ENCODE measurements at places on chromosomes 13 and 19. TPM values are rescaled to one million over a fixed set of nuclear protein-coding genes. Genes with fewer than 3 reads are reported as not detected.
A peak's percentile ranks its signal among the peaks of the same experiment; 100 is the strongest.

- H3K4me1 ChIP-seq: peaks cover 14% of the 10 kb centered on the region
- DNase-seq: no peak
- H3K27ac ChIP-seq: no peak overlapping the region
- H3K36me3 ChIP-seq: no peaks in the 10 kb centered on the region
Measured at GRCh38 chr13:110548891-110549794, 12.4 kb downstream of the RAB20 start.

DNA sequence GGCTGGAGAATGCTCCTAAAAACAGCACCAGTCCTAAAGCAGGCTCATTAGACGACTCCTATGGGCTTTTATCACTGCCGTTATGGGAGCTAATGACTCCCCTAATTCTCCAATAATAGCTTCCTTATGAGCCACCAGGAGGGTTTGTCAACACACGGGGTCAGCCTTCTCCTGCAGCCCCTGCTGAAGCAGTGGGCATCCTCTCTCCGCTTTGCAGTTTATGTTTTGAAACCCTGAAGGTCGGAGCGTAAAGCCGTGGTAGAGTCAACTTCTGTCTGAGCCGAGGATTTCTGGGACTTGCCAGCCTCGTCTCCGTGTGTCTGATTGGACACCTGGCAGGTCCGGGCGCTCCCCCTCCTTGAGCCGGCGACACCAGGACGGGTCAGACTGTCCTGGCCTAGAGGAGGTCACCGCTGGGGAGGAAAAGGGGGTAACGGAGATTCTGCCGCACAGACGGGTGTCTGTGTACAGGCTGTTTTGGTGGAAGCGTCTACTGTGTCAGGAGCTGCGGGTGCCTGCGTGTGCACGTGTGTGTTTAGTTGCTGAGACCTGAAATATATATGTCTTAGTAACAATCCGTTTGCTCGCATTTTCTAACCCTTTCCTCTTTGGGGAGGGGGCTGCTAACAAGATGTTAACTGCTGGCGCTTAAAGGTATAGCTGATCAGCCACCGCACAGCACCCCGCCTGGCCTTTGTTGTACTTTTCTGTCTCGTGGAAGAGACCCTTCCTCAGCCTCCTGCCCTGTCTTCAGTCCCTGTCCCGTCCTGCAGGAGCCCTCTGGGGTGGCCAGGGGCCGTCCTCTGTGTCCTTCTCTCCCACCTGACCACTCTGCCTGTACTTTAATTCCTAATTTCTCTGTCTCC is 1.9 kb downstream of the KDM4B start:
- H3K36me3 ChIP-seq: no peaks in the 10 kb centered on the region
- peak overlapping the region; percentile 3 for H3K27ac ChIP-seq
- peaks cover 38% of the 10 kb centered on the region for H3K4me1 ChIP-seq
- H3K27me3 ChIP-seq: no peaks in the 10 kb centered on the region
- peak; percentile 92 for DNase-seq

GRCh38 chr19:50705422-50706019 is 14.1 kb downstream of the SHANK1 start:
- no peaks in the 10 kb centered on the region for H3K4me1 ChIP-seq
- peak; percentile 99 for DNase-seq
- no peaks in the 10 kb centered on the region for H3K36me3 ChIP-seq
- H3K4me3 ChIP-seq: no peak overlapping the region
- H3K27ac ChIP-seq: no peak overlapping the region
- H3K27me3 ChIP-seq: no peaks in the 10 kb centered on the region

GRCh38 chr13:72850959-72851677 is 69.2 kb downstream of the PIBF1 start:
- H3K27ac ChIP-seq: no peak overlapping the region
- H3K27me3 ChIP-seq: no peaks in the 10 kb centered on the region
- H3K4me3 ChIP-seq: no peak overlapping the region
- H3K4me1 ChIP-seq: no peaks in the 10 kb centered on the region
- peaks cover 18% of the 10 kb centered on the region for H3K36me3 ChIP-seq
- DNase-seq: no peak

DNA sequence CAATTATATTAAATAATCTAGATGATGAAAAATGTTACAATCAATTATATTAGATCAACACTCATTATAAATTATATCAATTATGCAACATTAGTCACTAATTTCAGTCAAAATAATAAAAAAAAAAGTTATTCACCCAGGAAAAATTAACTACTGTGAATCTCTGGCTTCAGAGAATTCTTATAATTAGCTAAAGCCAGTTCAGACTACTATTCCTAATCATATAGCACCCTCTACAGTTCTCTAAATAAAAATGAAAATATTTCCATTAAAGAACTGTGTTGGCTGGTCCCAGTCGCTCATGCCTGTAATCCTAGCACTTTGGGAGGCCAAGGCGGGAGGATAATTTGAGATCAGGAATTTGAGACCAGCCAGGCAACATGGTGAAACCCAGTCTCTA is 33.0 kb downstream of the XPO4 start:
- H3K36me3 ChIP-seq: no peaks in the 10 kb centered on the region
- no peak for DNase-seq
- no peak overlapping the region for H3K27ac ChIP-seq
- H3K27me3 ChIP-seq: no peaks in the 10 kb centered on the region

Gene SMIM44
- not detected for total RNA-seq

DNA sequence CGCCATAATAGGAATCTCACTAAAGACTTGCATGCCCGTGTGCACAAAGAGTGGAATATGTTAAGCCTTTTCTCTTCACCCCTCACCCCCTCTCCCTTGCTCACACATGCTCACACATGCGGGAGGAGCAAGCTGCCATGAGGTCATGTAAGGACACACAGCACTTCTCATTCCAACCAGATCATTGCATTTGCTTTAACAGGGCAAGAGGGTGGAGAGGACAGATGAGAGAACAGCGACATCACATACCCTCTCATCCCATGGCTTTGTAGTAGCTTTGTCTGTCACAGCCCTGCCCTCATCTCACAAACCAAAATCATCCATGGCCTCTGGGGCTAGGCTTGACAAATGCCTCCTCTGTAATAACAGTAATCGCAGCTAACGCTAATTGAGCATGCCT is 145.6 kb upstream of the FRY start:
- no peaks in the 10 kb centered on the region for H3K27me3 ChIP-seq
- no peaks in the 10 kb centered on the region for H3K36me3 ChIP-seq

Gene LAIR1
- total RNA-seq: 0.29 TPM

Gene SIGLEC12
- total RNA-seq: under 0.01 TPM

GRCh38 chr19:21314676-21315075 is 14.5 kb downstream of the ZNF708 start:
- no peak overlapping the region for H3K4me3 ChIP-seq
- DNase-seq: no peak
- H3K27ac ChIP-seq: no peak overlapping the region
- no peaks in the 10 kb centered on the region for H3K27me3 ChIP-seq
- H3K36me3 ChIP-seq: no peaks in the 10 kb centered on the region

Gene ZNF132
- total RNA-seq: 8.8 TPM

Gene GAPDHS
- total RNA-seq: not detected

DNA sequence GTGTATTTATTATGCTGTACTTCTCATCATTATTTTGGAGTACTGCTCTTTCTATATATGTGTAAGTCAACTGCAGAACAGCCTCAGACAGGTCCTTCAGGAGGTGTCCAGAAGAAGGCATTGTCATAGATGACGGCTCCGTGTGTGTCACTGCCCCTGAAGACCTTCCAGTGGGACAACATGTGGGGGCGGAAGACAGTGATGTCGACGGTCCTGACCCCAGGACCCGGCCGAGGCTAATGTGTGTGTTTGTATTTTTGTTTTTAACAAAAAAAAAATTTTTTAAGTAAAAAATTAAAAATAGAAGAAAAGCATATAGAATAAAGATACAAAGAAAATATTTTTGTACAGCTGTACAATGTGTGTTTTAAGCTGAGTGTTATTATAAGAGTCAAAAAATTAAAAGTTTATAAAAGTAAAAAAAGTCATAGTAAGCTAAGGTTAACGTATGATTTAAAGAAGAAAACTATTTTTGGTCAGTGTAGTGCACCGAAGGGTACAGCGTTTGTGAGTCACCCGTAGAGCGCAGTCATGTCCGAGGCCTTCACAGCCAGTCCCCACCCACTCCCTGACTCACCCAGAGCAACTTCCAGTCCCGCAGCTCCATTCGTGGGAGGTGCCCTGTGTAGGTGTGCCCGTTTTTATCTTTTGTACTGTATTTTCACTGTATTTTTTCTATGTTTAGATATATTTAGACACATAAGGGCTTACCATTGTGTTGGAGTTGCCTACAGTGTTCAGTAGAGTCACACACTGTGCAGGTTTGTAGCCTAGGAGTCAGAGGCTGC is 42.2 kb upstream of the SPACA7 start:
- no peaks in the 10 kb centered on the region for H3K36me3 ChIP-seq
- H3K4me1 ChIP-seq: no peaks in the 10 kb centered on the region
- H3K27me3 ChIP-seq: no peaks in the 10 kb centered on the region
- H3K27ac ChIP-seq: no peak overlapping the region
- H3K4me3 ChIP-seq: no peak overlapping the region

- H3K27me3 ChIP-seq: no peaks in the 10 kb centered on the region
- no peaks in the 10 kb centered on the region for H3K36me3 ChIP-seq
- H3K27ac ChIP-seq: no peak overlapping the region
- DNase-seq: no peak
- H3K4me1 ChIP-seq: peaks cover 3% of the 10 kb centered on the region
- no peak overlapping the region for H3K4me3 ChIP-seq
Measured at GRCh38 chr13:35876601-35877000, 254.6 kb downstream of the DCLK1 start.

Gene BEST2
- total RNA-seq: not detected

DNA sequence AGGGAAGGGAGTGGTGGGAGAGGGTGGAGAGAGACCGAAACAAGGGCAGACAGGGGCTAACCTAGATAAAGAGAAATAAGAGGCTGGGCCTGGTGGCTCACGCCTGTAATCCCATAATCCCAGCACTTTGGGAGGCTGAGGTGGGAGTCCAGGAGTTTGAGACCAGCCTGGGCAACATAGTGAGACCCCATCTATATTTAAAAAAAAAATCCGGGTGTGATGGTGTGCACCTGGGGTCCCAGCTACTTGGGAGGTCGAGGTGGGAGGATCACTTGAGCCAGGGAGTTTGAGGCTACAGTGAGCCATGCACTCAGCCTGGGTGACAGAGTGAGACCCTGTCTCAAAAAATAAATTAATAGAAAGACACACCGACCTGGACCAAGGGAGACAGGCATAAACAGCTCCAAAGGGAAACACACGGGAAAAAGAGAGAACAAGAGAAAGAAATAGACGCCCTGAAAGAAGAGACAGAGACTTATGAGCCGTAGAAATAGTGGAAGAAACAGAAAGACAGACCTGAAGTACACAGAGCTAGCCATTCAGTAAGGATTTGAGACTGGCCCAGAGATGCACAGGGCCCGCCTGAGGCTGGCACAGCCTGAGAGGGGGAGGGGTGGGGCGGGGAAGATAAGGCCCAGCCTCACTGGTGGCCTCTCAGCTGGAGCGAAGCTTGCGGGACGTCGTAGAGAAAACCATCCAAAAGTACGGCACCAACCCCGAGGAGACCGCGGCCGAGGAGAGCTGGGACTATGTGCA is 2.2 kb downstream of the CD37 start:
- H3K36me3 ChIP-seq: peaks cover 5% of the 10 kb centered on the region
- no peaks in the 10 kb centered on the region for H3K27me3 ChIP-seq
- H3K27ac ChIP-seq: no peak overlapping the region
- H3K4me3 ChIP-seq: no peak overlapping the region
- peaks cover 8% of the 10 kb centered on the region for H3K4me1 ChIP-seq

Gene KASH5
- not detected for total RNA-seq

- H3K4me3 ChIP-seq: peak overlapping the region; percentile 99
- peak; percentile 76 for DNase-seq
- H3K4me1 ChIP-seq: peaks cover 42% of the 10 kb centered on the region
Measured at GRCh38 chr19:51365211-51365964, 800 bp downstream of the ETFB start.

GRCh38 chr13:35354285-35354684 is 122.2 kb downstream of the MAB21L1 start:
- no peaks in the 10 kb centered on the region for H3K27me3 ChIP-seq
- H3K4me1 ChIP-seq: no peaks in the 10 kb centered on the region
- H3K27ac ChIP-seq: no peak overlapping the region

GRCh38 chr19:39502640-39503417 is 4.1 kb downstream of the DLL3 start:
- no peak overlapping the region for H3K4me3 ChIP-seq
- peaks cover 5% of the 10 kb centered on the region for H3K4me1 ChIP-seq
- no peaks in the 10 kb centered on the region for H3K36me3 ChIP-seq

DNA sequence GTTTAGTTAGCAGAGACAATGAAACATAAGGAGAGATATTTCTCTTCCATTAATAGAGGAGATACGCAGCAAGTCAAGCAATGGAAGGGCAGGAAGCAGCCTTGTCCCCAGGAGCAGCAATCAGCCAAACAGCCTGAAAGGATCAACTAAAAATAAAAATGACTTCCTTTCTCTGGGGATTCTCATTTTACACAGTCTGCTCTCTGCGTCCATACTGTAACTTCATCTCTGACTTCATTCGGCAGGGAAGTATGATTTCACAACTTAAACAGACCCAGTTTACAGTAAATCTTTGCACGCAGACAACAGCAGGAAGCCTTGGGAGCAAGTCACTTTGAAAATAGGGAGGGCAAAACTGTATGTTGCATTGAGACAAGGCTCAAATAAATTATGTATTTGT is 826.7 kb downstream of the DIAPH3 start:
- no peak overlapping the region for H3K4me3 ChIP-seq

- no peak overlapping the region for H3K4me3 ChIP-seq
- H3K36me3 ChIP-seq: no peaks in the 10 kb centered on the region
- no peaks in the 10 kb centered on the region for H3K27me3 ChIP-seq
- H3K27ac ChIP-seq: no peak overlapping the region
Measured at GRCh38 chr19:8618751-8619150, 8.2 kb upstream of the ADAMTS10 start.

Gene ZMYM5
- 21.8 TPM for total RNA-seq

Gene ZNF649
- total RNA-seq: 5.4 TPM

Gene FUT1
- total RNA-seq: not detected

GRCh38 chr13:79901336-79901735 is 420.4 kb downstream of the NDFIP2 start:
- DNase-seq: no peak
- no peaks in the 10 kb centered on the region for H3K27me3 ChIP-seq
- no peaks in the 10 kb centered on the region for H3K36me3 ChIP-seq
- no peak overlapping the region for H3K4me3 ChIP-seq
- no peaks in the 10 kb centered on the region for H3K4me1 ChIP-seq
- no peak overlapping the region for H3K27ac ChIP-seq

- peaks cover 19% of the 10 kb centered on the region for H3K4me1 ChIP-seq
- no peaks in the 10 kb centered on the region for H3K27me3 ChIP-seq
- peaks cover 80% of the 10 kb centered on the region for H3K36me3 ChIP-seq
Measured at GRCh38 chr19:15265850-15266248, 33.6 kb upstream of the EPHX3 start.

DNA sequence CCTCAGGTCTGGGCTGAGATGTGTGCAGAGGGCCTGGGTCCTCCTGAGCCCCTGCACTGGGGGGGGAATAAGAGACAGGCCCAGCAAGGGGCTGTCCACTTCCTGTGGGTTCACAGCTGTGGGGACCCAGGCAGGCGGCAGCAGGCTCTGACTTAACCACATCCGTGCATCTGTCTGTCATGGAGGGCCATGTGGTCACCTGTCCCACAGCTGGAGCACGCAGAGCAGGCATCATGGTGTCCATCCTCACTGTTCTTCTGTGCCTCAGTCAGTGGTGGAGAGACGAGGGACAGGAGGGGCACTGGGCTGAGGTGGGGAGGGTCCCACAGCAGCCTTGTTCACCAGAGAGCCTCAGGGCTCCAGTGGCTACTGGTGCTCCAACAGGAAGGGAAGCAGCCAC is 16.3 kb upstream of the KIR3DL3 start:
- no peaks in the 10 kb centered on the region for H3K36me3 ChIP-seq
- no peak for DNase-seq
- no peak overlapping the region for H3K27ac ChIP-seq

- no peaks in the 10 kb centered on the region for H3K36me3 ChIP-seq
- no peak overlapping the region for H3K4me3 ChIP-seq
- H3K27me3 ChIP-seq: no peaks in the 10 kb centered on the region
- H3K27ac ChIP-seq: no peak overlapping the region
- DNase-seq: no peak
- peaks cover 15% of the 10 kb centered on the region for H3K4me1 ChIP-seq
Measured at GRCh38 chr13:50684366-50684765, 159.1 kb downstream of the DLEU7 start.

Gene PROZ
- not detected for total RNA-seq

All from osteoblast (primary cell).